Cardiac fibroblast (primary cell): ENCODE measurements at places on chromosomes 7 and 10.

DNA sequence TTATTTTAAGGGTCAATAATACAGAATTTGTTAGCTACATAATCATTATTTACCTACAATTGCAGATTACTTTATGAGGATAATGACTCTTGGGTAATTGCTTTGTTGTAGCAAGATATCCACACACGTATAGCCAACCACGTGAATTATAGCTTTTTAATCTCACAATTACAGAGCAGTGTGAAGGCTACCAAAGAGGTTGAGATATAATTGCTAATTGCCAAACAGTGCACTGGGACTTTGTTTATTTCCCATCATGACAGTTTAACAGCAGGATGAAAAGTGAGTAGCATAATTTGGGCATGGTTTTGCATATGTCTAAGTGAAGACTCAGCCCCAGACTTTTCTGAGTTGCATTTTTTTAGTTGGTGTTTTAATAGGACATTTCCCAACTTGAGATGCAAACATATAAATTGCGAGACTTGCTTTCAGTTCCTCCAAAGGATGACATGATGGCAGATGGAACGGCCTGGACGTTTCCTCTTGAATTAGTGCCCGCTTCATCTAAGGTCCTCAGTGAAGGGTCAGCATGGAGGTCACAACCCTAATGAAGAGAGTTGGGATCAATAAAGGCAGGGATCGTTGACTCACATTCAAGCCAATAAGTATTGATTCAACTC is 180.7 kb upstream of the GPR26 start:
- DNase-seq: no peak

DNA sequence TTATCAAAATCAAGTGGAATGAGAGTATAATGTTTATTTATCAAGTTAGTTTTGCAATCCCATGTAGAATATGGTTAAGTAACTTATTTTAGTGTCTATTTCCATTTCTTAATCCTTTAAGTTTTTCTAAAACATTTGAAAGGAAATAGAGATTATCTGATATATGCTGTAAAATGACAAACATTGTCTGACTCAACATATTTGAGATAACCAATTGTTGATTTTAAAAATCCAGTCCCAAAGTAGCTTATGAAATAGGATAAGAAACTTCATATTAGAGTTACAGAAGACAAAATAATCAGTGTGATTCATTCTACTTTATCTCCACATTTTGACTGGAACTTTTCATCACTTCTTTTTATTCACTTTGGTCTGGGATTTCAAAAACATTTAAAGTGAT is 38.7 kb upstream of the CDK1 start:
- DNase-seq: peak; percentile 52

DNA sequence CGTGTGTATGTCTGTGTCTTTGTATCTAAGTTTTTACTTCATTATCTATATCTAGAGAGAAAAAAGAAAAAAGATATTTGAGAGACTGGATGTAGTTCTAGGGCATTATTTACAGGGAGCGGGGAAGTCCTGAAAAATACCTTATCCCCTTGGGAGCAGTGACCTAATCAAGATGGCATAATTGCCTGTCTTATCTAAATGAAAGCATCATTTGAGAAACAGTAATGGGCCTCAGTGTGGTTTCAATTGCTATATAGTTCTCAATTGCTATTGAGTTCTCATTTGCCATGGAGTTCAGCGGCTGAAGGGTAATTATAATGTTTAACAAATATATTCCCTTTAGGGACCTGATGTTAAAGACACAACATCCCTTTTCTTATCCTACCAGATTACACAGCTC is 216.5 kb downstream of the PLXNA4 start:
- DNase-seq: no peak

- DNase-seq: no peak
These were observed 114.5 kb downstream of the CACNB2 start for GRCh38 chr10:18254692-18255091.

DNA sequence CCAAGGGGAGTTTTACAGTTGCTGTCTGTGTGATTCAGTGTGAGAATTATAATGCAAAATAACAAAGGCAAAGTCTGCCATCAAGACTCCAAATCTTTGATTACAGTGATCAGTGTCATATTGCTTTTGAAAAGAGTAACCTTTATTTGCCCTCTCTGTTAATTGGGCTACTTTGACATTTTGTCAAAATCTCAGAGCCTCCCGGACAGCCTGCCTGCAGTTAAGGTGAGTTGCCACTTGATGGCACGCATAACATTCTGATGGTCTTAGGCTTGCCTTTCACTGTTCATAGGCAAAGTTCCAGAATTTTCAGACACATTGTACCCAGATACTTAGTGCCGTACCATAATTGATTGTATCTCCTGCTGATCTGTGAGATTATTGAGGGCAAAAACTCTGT is 253.5 kb downstream of the ABCA13 start:
- peak; percentile 55 for DNase-seq

- DNase-seq: peak; percentile 76
These were observed 273.3 kb upstream of the LRGUK start for GRCh38 chr7:133853706-133854276.

- DNase-seq: no peak
These were observed 15.6 kb downstream of the RPA3 start for GRCh38 chr7:7702826-7703225.

DNA sequence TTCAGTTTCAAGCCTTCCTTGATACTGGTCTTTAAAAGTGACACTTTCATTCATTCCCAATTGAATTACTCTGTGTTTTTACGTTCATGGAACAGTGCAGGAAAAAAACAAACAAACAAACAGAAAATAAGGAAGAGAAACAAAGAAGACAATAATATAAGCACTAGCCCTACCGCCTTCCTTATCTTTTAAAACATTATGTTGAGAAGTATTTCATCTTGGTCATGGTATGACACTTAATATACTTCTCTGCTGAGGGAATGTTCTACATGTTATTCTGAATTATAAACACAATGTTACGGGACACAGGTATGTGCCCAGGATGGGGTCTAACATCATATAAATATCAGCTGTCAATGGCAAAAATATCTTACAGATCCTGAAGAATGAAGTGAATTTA is 176.7 kb downstream of the SFMBT2 start:
- DNase-seq: no peak

- no peak for DNase-seq
These were observed 99.1 kb upstream of the AOAH start for GRCh38 chr7:36823353-36823752.

- DNase-seq: no peak
These were observed 4.9 kb upstream of the BLOC1S2 start for GRCh38 chr10:100291356-100291755.

- peak; percentile 19 for DNase-seq
These were observed 14.3 kb downstream of the BPGM start for GRCh38 chr7:134660961-134661376.

GRCh38 chr10:128530301-128530700 is 404.1 kb upstream of the MKI67 start:
- peak; percentile 19 for DNase-seq

- DNase-seq: no peak
These were observed 1172.9 kb upstream of the AUTS2 start for GRCh38 chr7:68425377-68425776.

DNA sequence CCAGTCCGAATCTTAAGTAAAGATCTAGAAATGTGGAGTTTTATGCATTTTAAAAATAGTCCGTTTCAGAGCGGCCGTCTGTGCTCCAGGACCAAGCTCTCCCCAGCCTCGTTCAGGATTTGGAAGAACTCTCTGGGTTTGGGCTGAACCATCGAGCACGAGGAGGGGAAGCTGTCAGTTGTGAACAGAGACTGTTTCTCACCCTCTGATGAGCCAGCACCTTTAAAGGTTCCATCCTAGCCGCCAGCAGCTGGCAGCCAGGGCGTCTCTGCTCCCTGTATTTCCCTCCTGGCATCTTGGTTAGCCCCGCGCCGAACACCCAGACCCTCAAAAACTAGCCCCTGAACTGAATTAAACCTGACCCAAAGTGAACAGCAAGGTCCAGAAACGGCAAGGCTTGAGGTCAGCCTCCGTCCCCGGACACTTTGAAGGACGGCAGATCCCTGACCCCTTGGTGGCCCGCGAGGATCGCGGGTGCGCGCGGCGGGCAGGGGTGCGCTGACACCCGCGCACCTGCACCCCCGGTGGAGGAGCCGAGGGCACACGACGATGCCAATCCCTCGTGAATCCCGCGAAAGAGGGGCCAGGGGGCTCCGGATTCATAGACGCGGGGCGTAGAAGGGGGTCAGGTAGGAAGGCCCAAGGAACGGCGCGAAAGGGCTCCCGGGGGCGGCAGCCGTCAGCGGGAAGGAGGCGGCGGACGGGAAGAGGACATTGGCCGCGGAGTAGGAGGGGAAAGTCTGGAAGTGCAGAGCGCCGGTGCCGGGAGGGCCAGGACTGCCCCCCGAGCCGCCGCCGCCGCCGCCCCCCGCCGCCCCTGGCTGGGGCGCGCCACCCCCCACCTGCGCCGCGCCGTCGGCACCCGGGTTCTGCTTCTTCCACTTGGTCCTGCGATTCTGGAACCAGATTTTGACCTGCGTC is 2.7 kb downstream of the NKX1-2 start:
- no peak for DNase-seq

DNA sequence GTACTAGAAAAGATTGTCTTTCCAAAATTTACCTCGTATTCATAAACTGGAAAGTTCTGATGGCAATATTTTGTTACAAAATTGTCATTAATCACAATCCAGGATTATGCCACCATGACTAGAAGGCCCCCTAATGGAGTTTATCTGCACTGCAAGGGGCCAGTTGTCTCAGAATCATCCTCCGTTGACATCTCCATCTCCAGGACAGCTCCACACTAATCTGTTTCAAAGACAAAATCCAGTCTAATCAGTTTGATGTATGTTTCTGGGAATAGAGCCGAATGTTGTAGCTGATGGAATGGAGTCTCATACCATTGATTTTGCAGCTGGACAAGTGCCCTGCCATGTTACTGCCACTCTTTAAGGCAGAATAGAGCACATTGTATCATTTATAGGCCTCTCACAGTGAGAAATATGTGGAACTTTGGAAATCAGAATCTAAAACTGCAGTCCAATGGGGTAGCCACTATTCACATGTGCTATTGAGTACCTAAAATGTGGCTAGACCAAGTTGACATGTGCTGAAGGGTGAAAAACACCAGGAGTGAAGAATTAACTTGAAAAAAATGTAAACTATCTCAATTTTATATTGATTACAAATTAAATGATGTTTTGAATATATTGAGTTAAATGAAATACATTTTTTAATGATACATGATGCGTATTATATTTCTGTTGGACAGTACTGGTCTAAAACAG is 38.3 kb upstream of the TOMM7 start:
- peak; percentile 36 for DNase-seq

DNA sequence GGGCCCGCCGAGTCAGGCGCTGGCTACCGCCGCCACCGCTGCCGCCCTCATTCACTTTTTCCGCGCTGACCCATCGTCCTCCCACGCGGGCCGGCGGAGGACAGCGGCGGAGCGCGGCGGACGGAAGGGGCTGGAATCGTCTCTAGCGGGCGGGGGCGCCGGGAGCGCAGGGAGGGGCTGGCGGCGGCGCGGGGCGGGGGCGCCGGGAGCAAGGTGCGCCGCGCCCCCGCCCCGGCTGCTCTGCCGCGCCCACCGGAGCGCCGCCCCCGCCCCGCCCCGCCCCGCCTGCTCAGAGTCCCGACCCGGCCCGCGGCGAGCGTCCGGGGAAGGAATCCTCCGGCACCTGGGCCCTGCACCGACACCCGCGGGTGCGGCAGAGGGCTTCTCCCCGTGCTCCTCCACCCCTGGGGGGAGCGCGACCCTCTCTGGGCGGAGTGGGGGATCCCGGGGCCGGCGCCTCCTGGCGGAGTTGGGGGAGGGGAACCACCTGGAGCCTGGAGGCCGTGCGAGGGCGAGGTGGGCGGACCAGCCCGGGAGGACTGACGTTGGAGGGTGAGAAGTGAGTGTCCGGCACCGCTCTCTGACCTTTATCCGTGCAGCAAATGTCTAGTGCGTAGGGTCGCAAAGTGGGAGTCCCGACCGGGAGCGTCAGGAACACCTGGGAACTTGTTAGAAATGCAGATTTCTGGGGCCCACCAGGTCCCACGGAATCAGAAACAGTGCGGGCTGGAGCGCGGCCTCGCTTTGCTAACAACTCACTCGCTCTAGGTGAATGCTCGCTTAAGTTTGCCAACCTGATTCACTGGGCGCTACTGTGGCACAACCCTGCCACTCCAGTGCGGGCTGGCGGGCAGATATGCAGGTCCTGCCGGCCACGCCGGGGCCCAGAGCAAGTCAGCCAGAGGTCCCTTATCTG is at the start of gene COBL:
COBL (minus strand) TSS at position 144 of the 916 bp plus-strand sequence. CDS start 176 bp downstream, outside the sequence.
- peak; percentile 3 for DNase-seq

- DNase-seq: no peak
These were observed 47.8 kb downstream of the INSIG1 start for GRCh38 chr7:155345490-155345889.

- no peak for DNase-seq
These were observed 23.3 kb downstream of the PODXL start for GRCh38 chr7:131533151-131533559.

- no peak for DNase-seq
These were observed 101.4 kb downstream of the ZNF365 start for GRCh38 chr10:62475551-62475950.
